ENCODE measurements at places on chromosomes 3 and 15.

DNA sequence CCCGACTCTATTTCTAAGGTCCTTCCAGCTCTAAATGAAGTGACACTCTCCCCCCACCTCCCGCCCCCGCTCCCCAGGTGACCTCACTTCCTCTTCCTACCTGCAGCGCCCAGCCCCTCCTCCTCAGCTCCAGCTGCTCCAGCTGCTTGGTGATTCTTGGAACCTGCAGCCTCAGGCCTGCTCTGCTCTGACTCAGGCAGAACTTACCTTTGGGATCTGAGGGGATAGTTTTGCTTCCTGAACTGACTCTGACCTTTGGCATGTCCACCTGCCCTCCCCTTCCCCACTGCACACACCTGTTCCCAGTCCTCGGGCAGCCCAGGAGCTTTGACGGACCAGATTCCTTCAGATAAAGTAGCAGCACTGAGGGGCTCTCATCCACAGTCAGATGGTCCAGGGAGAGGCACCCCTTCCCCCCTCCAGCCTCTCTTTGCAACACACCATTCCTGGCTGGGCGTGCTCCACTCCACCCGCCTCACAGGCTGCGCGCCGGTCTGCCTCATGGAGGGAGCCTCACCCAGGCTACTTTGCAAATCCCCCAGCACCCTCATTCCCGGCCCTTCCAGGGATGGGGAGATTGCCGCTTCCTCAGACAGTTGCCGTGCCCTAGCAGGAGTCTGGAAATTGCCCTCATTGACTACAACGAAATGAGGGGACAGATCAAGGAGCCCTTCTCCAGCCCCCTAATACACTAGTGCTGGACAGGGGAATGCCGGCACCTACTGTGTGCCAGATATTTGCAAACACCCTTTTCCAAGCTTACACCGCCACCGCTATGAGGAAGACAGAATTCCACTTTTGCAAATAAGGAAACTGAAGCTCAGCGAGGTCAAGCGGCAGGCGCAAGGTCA is 692 bp upstream of the C15orf39 start:
- DNase-seq: no peak

DNA sequence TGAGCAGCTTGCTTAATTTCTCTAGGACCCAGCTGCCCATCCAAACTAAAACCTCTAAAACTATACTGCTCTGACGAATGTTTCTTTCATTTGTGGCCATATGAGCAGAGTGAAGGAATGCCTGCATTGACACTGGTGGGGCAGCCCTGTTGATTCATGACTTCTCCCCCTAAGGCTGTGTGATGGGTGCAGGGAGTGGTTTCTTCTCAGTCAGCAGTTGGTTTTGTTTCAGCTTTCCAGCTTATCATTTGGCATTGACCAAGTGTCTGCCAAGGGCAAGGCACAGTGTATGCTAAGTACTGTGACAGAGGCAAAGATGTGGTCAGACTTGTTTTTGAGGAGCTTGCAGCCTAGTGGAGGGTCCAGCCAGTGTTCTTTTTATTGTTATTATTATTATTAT is 4.7 kb downstream of the ABHD6 start:
- DNase-seq: no peak

DNA sequence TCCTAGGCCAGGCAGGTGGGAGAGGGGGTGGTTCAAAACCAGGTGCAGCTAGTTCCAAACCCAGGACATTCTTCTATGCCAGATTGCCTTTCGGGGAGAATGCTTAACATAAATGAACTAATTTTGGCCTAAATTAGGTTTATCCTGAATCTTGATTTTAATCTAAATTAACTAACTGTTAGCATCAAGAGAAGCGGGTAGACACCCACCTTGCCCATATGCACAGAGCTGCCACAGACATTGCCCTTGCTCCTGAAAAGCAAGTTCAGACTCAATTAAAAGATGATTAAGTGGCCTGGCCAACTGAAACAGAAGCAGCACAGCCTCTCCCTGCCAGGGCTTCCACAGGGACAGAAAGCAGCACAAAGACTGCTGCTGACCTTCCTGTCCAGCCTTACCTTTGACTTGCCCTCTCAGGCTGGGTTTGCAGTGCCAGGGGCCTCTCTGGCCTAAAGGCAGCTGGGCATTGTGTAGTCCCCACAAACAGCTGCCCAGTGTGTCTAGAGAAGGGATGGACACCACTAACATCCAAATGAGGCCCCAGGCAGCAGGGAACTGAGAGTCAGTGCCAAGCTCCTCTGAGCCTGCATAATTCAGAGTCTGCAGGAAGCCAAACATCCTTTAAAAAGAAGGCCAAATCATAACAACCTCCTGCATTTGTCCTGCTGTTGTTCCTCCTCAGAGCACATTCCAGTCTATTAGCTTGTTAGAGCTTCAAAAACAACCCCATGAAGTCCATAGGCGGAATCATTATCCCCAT is 15.4 kb upstream of the OXTR start:
- no peak for DNase-seq

DNA sequence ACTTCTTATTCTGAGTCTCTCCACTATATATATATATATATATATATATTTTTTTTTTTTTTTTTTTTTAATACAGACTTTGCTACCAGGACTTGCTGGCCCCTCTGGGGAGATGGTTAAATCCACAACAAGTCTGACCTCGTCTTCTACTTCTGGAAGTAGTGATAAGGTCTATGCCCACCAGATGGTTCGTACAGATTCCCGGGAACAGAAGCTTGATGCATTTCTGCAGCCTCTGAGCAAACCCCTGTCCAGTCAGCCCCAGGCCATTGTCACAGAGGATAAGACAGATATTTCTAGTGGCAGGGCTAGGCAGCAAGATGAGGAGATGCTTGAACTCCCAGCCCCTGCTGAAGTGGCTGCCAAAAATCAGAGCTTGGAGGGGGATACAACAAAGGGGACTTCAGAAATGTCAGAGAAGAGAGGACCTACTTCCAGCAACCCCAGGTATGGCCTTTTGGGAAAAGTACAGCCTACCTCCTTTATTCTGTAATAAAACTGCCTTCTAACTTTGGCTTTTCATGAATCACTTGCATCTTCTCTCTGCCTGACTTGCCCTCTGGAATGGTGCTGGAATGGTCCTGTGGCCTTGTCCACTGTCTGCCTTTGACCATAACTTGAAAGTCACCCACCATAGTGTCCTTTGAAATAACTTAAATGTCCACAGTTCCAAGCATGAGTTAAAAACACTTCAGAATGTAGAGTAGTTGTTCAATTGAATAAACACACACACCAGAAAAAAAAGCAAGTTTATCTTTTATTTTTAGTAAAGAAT is 32.4 kb downstream of the MLH1 start:
- DNase-seq: no peak

GRCh38 chr15:77546050-77546501 is 86.6 kb downstream of the LINGO1 start:
- DNase-seq: no peak

- no peak for DNase-seq
Measured at GRCh38 chr3:42605546-42606173, 5.2 kb downstream of the NKTR start.

GRCh38 chr3:97954228-97954827 is 17.9 kb downstream of the RIOX2 start:
- DNase-seq: no peak

DNA sequence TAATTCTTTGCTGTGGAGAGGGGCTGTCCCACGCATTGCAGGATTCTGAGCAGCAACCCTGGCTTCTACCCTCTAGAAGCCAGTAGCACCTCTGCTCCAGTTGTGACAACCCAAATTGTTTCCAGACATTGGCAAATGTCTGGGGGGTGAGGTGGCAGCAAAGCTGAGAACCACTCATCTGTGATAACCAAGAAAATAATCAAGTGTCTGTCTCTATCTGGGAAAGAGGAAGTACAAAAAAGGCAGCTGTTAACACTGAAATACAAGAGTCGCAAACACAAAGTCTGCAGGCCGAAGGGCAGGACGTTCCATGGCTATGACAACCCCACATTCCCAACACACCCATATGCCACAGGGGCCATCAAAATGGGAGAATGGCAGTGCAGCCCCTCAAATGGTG is 42.2 kb upstream of the GNB5 start:
- DNase-seq: no peak

- no peak for DNase-seq
Measured at GRCh38 chr3:85432081-85432480, 473.3 kb downstream of the CADM2 start.

GRCh38 chr15:58553365-58553918 is 121.7 kb downstream of the LIPC start:
- no peak for DNase-seq

DNA sequence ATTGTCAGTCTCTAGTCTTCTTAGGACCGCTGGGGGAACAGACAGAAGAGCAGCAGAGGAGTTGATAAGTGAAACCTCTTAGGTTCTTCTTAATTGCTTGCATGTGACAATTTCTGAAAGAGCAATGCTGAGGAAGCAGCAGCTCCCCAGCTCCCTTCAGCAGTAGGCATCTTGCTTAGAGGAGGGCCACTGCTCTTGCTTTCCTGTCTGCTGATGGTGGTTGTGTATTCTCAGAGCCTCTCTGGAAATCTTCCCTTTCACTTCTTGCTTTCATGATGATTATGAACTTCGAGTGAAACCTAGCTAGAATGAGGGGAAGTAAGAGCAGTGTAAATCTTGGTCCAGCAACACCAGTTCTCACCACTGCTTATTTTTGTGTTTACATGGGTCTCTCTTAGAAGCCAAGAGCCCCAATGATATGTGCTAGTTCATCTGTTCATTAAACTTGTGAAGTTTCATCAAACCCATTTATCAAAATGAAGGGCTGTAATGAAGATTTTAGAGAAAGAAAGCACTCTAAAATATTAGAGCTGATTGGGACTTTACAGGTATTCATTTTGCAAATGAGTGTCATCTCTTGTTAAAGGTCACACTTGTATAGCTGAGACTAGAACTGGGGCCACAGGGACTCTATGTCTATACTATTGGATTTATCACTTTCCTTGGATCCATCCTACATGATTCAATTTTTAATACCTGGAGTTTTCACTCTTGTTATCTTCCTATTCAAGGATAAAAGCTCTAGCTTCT is 246.7 kb downstream of the LPP start:
- DNase-seq: no peak
